ENCODE measurements at places on chromosomes 7 and 10. TPM values are rescaled to one million over a fixed set of nuclear protein-coding genes. Genes with fewer than 3 reads are reported as not detected.

The PPP1R9A gene
- 0.06 TPM for total RNA-seq

DNA sequence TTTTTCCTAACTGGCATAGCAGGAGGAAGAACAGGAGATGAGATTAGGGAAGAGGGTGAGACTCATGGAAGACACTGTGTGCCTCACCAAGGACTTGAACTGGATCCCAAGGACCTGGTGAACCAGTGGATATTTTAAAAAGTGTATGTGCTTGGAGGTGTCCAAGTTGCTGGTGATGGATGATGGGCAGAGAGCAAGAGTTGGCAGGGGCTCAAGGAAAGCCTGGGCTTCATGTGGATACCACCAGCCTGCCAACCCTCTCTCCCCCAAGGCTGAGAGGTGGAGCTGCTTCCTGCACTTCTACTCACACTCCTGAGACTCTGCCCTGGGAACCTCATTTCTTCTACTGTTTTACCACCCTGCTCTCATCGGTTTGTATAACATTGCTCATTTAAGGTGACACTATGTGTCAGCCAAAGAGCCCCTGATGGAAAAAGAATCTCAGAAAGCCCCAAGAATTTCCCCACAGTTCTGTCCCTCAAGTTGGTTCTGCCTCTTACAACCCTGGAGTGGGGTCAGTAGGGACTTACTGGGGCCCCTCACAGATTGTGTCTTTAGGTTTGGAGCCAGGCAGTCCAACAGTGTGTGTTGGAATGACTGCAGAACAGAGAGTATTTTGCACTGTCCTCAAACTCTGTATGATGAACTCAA lies 56.2 kb upstream of the PDCD4 start:
- no peak overlapping the region for H3K4me3 ChIP-seq
- peaks cover 11% of the 10 kb centered on the region for H3K4me1 ChIP-seq
- H3K27me3 ChIP-seq: no peaks in the 10 kb centered on the region
- H3K36me3 ChIP-seq: peaks cover 1% of the 10 kb centered on the region

GRCh38 chr7:12768948-12769347 lies 81.5 kb downstream of the ARL4A start:
- no peak overlapping the region for H3K27ac ChIP-seq
- H3K36me3 ChIP-seq: no peaks in the 10 kb centered on the region
- peaks cover 9% of the 10 kb centered on the region for H3K27me3 ChIP-seq
- H3K4me3 ChIP-seq: no peak overlapping the region
- no peak for DNase-seq

The ENO4 gene
- not detected for total RNA-seq

GRCh38 chr10:114386452-114386851 lies 17.9 kb downstream of the AFAP1L2 start:
- peaks cover 10% of the 10 kb centered on the region for H3K4me1 ChIP-seq
- no peak overlapping the region for H3K27ac ChIP-seq
- peaks cover 13% of the 10 kb centered on the region for H3K27me3 ChIP-seq

DNA sequence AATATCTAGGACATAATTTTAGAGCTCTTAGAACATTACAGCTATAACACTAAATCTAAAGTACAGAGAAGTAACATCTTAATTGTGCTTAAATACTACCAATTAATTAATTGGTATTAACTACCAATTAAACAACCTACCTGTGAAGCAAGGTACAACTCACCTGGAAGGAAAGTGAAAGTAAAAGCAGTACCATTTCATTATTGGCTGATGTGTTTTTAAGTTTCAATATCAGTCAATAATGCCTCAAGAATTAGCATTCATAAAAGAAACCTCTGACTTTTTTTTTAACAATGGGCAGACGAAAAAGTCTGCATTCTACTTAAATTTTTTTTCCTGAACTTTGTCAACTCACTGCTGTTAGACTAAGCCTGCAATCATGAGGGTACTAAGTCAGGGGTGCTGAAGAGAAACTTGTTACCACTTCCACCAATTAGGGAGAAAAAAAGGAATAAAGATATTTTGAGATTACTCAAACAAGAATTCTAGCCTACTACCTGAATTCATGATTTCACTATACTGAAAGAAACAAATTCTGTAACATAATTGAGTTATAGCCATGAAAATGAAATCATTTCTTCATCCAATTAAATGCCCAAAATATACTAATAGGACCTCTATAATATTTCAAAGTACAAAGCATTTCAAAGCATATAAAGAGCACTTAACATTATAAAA lies 19.9 kb downstream of the UPF2 start:
- peak overlapping the region; percentile 67 for H3K4me3 ChIP-seq
- peaks cover 16% of the 10 kb centered on the region for H3K4me1 ChIP-seq
- DNase-seq: no peak
- H3K27ac ChIP-seq: peak overlapping the region; percentile 77

The NCOA4 gene
- total RNA-seq: 106 TPM

DNA sequence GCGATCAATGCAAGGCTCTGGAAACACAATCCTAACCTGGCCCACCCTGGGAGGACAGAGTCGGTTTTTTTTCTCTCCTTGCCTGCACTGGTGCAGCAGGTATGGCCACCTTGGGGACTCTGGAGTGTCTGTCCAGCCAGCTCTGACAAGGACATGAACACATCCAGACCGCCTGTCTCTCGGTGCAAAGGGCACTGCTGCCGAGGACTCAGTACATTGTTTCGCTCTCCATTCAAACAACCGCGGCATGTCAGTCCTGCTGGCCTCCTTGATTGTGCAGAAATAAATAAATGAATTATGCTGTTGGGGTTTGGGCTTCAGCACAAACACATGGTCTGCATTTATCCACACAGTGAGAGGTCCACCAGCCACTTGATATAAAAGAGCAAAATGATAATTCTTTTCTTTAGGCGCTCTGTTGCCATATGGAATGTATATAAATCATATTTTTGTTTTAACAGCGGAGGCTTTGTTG lies 565.2 kb downstream of the KCNMA1 start:
- no peak for DNase-seq
- no peaks in the 10 kb centered on the region for H3K36me3 ChIP-seq

- H3K4me3 ChIP-seq: peak overlapping the region; percentile 64
- H3K27ac ChIP-seq: peak overlapping the region; percentile 80
- H3K27me3 ChIP-seq: no peaks in the 10 kb centered on the region
- no peaks in the 10 kb centered on the region for H3K36me3 ChIP-seq
- peaks cover 56% of the 10 kb centered on the region for H3K4me1 ChIP-seq
- DNase-seq: peak; percentile 42
These were observed 30.5 kb upstream of the SRGN start for GRCh38 chr10:69057261-69057950.

DNA sequence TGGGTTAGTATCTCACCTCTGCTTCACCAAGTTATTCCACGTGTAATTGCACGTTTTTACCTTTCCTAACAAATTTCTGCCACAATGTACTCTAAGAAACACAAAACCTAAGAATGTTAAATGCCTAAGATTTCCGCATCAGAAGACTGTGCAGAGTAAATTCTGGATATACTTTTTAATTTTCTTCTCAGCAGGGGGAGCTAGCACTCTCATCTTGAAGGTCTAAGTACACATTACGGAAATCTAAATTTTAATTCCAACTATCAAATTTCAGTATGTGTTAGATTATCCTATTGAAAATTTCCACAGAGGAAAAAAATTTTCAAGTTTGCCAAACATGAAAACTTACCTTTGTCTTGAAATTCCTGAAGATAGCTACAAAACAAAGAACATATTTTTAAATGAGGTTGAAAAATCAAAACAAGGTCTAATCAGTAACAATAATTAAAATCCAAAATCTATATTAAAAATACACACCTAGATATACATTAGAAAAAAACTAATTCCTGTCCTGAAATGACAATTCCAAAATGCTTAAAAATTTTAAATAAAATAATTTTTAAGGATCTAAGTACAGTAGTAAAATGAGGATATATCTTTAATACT lies 10.5 kb downstream of the SKAP2 start:
- H3K27me3 ChIP-seq: peaks cover 38% of the 10 kb centered on the region
- no peak overlapping the region for H3K27ac ChIP-seq
- H3K4me3 ChIP-seq: no peak overlapping the region
- DNase-seq: no peak
- peaks cover 1% of the 10 kb centered on the region for H3K36me3 ChIP-seq

The ZNF273 gene
- 12.6 TPM for total RNA-seq

DNA sequence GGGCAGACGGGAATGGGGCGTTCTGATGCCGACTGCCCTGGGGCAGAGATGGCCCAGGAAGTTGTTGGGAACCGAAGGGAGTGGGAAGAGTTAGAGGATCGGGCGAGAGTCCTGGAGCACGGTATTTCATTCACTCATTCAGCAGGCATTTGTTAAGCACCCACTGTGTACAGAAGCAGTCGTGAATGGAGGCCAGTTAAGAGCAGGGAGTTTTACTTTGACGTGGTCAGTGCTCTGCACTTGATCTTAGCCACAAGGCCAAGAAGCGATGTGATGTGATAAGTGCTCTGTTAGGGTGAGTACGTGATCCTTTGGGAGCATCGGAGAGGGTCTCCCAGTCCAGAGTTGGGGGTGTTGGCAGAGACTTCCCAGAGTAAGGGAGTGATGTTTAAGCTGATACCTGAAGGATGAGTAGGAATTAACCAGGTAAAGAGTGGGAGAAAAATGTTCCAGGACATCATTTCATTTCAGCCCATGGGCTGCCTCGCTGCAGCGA lies 890 bp downstream of the ZFYVE27 start:
- no peak for DNase-seq
- peaks cover 32% of the 10 kb centered on the region for H3K4me1 ChIP-seq
- peaks cover 20% of the 10 kb centered on the region for H3K36me3 ChIP-seq
- H3K27me3 ChIP-seq: no peaks in the 10 kb centered on the region
- H3K27ac ChIP-seq: peak overlapping the region; percentile 97
